ENCODE measurements at places on chromosomes 13 and 19. TPM values are rescaled to one million over a fixed set of nuclear protein-coding genes. Genes with fewer than 3 reads are reported as not detected.

PSG11 gene
- not detected for total RNA-seq

DNA sequence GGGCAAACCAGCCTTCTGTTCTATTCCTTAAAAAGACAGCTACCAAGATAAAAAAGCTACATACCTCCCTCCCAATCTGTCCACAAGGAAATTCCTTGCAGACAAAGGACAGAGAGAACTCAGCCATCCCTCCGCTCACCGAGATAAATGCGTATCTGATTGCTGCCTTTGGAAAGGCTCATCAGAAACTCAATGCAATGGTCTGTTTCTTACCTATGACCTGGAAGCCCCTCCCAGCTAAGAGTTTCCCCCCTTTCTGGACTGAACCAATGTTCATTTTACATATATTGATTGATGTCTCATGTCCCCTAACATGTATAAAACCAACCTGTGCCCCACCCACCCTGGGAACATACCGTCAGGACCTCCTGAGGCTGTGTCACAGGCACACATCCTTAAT is 11.6 kb downstream of the BTBD2 start:
- no peak for DNase-seq

TMIGD2 gene
- total RNA-seq: 0.27 TPM

GRCh38 chr13:104357174-104357573 is 1291.0 kb upstream of the SLC10A2 start:
- DNase-seq: no peak

- DNase-seq: no peak
Observed at GRCh38 chr19:17953869-17954268, 13.0 kb upstream of the KCNN1 start.

DIRAS1 gene
- 19.1 TPM for total RNA-seq

- DNase-seq: peak; percentile 89
Observed at GRCh38 chr13:113209336-113209758, at the start of gene CUL4A. CUL4A (plus strand) TSS chr13:113209613; CDS start chr13:113209628, 15 bp downstream.

- no peak for DNase-seq
Observed at GRCh38 chr13:112859817-112860190, 109.2 kb upstream of the MCF2L start.

DNA sequence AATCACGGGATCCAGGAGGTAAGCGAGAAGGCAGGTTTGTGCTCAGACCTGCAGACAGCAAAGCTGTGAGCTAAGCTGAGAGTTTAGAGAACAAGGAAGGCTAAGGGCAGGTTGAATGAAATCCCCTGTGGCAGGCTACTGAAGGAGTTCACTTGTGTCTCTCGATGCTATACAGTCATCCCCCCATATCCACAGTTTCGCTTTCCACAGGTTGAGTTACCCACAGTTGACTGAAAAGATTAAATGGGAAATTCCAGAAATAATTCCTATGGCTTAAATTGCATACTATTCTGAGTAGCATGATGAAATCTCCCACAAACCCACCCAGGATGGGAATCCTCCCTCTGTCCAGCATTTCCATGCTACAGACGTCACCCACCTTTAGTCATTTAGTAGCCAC is 49.6 kb downstream of the ABCC4 start:
- no peak for DNase-seq

GRCh38 chr13:75744127-75744526 is 108.0 kb downstream of the LMO7 start:
- no peak for DNase-seq

DNA sequence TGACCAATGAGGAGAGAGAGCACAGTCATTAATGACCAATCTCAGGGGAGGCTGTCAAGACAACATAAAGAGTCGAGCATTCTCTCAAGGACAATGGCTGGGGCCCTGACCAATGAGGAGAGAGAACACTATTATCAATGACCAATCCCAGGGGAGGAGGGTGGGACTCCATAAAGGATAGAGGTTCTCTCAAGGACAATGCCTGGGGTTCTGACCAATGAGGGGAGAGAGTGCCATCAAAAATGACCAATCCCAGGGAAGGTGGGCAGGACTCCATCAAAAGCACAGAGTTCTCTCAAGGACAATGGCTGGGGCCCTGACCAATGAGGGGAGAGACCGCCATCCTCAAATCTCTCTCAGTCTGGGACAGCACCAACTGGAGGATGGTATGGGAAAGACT is 3.3 kb upstream of the KLK11 start:
- DNase-seq: no peak

DNA sequence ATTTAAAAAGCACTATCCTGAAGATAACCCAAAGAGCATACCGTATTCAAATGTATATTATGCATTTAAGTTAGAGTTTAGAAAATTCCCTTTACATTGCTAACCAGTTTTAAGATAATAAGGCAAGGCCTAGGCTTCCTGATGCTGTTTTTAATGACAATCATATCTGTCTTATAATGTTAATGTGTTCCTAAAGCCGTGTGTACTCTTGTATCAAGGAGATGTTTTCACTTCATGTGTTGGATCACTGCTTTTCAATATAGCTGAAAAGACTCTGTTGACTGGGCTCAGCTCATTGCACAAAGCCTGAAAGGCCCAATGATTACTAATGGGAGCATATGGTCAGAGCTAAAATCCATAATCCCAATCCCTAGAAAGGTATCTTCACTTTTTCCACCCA is 81.6 kb downstream of the DACH1 start:
- no peak for DNase-seq

DNA sequence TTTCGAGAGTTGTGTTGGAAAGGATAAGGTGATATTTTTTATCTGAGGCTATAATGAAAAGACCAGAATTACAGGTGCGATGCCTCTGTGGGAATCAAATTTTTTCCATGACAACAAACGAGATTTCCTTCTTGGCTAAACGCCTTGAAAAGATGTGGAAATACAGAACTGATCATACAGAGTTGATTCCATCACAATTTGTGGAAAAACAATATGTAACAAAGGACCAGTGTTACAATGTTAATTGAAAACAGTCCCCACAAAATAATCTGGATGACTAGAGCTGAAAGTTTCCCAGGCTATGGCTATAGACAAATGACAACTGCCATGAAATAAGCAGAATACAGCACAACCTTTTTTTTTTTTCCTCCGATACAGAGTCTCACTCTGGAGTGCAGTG is 628.9 kb downstream of the DIAPH3 start:
- DNase-seq: no peak

DNA sequence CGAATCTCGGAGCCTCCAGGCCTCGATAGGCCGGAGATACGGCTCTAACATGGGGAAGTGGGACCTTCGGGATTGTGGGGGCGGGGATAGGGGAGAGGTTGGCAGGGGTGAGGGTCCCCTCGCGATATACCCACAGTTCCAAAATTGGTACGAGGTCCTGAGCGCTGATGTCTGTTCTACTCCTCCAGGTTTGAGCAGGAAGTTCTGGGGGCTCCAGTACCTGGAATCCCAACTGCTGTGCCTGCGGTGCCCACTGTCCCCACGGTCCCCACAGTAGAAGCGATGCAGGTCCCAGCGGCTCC is 447 bp downstream of the RBM42 start:
- DNase-seq: no peak

GRCh38 chr19:18541992-18542940 is 1.1 kb downstream of the FKBP8 start:
- DNase-seq: no peak

DNA sequence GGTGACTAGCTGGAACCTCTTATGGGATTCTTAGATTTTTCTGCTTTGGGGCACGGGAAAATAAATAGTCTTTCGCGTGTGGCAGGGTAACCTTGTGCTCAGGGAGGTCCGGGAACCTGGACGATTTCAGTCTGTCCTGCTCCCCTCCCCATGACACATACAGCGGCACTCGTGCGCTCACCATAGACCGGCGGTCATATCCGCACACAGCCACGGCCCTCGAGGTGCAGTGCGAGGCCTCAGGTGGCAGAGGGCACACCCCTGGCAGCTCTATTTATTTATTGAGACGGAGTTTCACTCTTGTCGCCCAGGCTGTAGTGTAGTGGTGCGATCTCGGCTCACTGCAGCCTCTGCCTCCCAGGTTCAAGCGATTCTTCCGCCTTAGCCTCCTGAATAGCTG is 3.0 kb downstream of the ONECUT3 start:
- DNase-seq: no peak

DNA sequence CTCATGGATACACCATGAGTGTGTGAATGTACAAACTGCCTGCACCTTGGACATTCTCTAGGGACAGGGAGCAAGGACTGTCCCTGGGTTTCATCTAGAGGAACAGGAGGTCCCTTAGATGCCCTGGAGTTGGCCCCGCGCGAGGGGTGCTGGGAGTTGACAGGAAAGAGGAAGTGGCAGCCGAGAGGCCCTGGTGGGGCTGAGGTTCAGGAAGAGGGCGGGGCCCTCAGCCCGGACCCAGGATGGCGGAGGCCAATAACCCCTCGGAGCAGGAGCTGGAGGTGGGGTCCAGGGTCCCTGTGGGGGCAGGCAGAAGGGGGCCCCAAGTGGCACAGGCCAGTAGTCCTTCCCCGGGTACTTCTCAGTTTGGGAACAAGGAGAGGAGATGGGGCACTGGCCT is 6.9 kb downstream of the PKN1 start:
- DNase-seq: no peak

PHLDB3 gene
- total RNA-seq: 5.0 TPM

ETV2 gene
- 0.54 TPM for total RNA-seq

DNA sequence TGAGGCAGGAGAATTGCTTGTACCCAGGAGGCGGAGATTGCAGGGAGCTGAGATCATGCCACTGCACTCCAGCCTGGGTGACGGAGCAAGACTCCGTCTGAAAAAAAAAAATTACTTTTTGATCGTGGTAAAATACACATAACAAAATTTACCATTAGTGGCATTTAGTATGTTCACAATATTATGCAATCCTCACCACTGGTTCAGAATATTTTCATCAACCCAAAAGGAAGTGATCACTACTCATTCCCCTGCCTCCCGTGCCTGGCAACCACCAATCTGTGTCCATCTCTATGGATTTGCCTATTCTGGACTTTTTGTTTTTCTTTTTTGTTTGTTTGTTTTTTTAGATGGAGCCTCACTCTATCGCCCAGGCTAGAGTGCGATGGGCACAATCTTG is 1.2 kb upstream of the PALM3 start:
- DNase-seq: no peak

GRCh38 chr19:18226956-18227780 is 930 bp upstream of the PDE4C start:
- DNase-seq: no peak

ZIC2 gene
- total RNA-seq: 79.8 TPM

DNA sequence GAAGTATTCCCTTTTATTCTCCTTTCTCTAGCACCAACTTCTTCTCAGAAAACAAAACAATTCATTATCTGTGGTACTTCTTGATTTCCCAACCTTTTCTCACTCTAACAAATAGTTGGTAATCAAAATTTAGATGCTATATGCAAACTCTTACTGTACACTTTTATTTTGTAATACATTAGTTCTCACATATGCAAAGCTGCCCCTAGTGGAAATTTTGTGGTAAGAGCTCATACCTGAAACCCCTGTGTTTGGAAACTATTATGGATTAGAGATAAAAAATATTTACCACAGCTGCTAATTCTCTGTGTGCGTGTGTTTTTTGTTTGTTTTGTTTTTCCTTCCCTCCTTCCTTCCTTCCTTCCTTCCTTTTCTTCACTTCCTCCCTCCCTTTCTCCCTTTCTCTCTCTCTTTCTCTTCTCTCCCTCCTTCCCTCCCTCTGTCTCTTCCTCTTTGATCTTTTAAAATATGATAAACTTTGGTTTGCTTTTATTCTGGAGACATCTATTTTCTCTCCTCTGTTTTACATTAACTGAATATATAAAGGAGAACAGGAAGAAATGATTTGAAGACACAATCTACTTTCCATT is 537.4 kb downstream of the SLITRK6 start:
- no peak for DNase-seq

ZNF568 gene
- 35.1 TPM for total RNA-seq

- peak; percentile 80 for DNase-seq
Observed at GRCh38 chr19:5292822-5293611, 47.6 kb downstream of the PTPRS start.

- peak; percentile 1 for DNase-seq
Observed at GRCh38 chr13:53151336-53152056, 122.9 kb downstream of the OLFM4 start.

TMEM205 gene
- total RNA-seq: 20.5 TPM

WDR62 gene
- total RNA-seq: 4.4 TPM

TGFB1 gene
- 1.7 TPM for total RNA-seq

GRCh38 chr13:73733706-73734105 is 400.5 kb downstream of the KLF12 start:
- DNase-seq: no peak

DNA sequence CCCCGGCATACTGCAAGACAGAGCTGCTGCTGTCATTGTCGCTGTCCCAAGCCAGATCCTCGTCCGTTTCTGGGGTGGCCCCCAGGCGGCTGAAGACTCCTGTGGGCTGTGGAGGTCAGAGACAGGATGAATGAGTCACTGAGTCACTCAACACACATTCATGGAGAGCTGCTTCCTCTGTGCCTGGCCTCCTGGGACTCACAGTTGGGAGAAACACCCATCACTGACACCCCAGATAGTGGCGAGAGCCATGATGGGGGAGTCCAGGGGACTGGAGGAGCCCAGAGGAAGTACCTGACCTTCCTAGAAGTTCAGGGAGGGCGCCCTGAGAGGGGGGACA is 26.0 kb downstream of the C19orf47 start:
- no peak for DNase-seq

DNA sequence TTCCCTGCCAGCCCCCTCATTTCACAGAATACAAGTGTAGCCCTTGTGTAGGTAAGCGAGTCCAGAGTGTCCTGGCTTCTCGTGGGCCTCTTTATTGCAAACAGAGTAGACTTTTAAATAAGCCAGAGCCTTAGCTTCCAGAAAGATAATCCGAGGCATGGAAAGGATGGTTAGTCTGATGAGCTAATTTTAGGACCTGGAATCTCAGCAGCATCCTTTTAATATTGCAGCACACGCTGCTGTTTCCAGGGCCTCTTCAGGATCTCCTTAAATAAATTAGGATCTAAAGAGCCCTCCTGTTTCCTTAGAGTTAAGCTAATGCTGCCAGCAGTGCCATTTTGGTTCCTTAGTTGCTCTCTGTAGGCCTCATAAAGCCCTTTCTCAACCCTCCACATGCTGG is 99.2 kb downstream of the RFC3 start:
- DNase-seq: no peak

DNA sequence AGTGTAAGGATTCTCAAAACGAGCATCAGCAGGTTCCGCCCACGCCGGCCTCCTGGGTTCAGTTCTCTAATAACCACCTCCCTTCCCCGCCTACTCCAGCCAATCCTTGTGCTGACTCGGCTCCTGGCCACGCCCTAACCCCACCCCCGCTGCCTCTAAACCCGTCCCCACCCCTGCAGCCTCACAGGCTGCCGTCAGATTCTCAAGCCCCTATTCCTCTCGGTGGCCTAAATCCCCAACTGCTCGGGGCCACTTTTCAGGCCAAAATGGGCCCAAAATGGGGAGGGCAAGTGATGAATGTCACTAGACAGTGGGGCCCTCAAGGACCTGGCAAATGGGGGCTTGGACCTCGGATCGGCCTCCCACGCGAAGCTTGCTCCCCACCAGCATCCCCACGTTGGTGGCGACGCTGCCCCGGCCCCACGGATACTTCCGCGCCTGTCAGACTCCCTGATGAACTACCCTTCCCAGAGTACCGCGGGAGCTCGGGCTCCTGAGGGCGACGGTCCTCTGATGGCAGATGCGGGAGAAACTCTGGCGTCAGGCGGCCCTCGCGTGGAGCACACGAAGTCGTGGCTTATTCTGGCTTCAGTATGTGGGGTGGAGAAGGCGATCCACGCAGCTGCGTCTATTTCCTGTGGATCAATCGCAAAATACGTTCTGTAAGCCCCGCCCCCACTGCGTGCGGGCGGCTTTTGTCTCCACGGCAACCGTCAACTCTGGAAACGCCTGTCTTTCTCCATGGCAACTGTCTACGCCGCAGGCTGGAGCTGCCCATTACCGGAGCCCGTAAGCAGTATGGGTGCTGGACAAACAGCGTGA is 24.8 kb downstream of the ZNF473 start:
- peak; percentile 93 for DNase-seq

LYL1 gene
- 3.1 TPM for total RNA-seq

Data from cerebellum (tissue), 4 donors.